NCI-H2171 (cell line): ENCODE measurements at places on chromosomes 7 and 10.

DNA sequence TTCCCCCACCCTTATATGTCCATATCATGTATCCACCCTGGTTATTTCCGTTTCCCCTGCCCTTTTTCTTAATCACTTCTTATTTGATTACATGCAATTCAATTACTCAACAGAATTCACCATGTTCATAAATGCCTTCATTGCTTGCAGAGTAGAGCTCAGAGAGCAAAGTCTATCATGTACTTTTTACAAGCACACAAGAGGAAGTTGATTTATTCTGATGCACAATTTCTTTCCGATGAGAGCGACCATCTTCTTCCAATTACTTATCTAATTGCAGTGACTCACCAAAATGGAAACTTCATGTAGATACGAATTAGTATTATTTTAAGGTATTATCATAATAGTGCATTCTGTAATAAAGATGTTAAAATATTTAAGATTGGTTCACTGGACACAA, 430.5 kb upstream of the KLF6 start:
- no peak for DNase-seq

DNA sequence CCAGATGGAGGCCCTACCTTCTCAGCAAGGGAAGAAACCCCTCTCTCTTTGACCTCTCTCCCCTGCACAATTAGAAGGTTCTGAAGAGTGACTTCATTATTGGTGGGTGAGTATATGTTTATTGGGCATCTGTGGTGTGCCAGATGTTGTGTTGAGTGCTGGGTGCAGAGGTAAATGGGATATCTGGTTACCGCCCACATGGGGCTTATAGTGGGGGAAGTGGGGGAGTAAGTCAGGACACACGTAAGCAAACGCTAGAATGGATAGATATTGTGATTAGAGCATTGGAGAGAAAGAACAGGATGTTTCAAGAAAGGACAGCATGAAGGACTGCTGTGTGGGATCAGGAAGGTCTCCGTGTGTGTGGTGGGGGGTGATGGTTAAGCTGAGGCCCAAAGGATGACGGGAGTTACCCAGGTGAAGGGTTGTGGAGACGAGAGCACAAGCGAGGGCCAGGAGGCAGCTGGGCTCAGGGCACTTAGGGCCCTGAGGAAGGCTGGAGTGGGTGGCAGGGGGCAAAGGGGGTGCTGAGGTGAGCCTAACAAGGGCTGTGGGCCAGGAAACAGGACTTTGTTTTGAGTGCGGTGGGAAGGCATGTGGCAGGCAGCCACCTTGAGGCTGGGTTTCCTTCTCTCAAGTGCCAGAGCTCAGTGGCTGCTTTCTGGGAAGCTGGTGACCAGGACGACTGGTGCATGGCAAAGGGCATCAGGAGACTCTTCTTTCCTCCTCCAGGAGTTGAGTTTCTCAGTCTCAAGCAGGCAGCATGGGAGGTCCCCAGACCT, 299.9 kb downstream of the RPS24 start:
- peak; percentile 37 for DNase-seq

DNA sequence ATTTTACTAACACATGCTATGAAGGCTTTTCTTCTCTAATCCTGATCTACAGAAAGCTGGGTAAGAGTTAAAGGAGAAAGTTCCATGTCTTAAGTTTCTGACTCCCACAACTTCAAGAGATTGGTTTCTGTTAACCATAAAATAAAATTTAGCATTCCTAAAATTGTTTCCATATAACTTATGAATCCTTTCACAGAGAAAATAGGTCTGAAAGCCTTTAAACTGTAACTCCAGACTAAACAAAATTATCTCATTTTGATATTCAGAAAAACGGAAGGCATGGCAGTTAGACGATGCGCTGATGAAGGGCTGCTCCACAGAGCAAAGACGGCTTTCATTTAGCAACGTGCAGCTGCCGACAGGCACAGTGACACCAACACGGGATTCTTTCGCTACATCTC, 133.3 kb downstream of the SLC25A13 start:
- no peak for DNase-seq

DNA sequence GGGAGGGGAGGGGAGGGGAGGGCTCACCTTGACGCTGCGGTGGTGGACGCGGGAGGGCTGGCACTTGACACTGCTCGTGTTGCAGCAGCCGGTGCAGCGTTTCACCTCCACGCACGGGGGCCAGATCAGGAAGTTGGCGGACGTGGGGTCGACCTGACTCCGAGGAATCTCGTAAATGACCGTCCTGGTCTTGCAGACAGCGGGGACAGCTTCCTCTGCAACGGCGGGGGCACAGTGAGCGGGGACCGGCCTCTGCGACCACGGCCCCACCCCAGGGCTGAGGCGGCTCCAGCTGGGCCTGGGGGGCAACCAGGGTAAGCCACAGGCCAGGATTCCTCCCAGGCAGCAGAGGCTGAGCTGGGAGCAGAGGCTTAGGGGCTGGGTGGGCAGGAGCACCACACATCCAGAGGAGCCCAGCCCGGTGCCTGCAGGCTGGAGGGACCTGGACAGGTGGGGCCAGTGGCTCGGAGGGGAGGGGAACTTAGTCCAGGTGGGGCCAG, 8.8 kb downstream of the PDGFA start:
- DNase-seq: no peak

DNA sequence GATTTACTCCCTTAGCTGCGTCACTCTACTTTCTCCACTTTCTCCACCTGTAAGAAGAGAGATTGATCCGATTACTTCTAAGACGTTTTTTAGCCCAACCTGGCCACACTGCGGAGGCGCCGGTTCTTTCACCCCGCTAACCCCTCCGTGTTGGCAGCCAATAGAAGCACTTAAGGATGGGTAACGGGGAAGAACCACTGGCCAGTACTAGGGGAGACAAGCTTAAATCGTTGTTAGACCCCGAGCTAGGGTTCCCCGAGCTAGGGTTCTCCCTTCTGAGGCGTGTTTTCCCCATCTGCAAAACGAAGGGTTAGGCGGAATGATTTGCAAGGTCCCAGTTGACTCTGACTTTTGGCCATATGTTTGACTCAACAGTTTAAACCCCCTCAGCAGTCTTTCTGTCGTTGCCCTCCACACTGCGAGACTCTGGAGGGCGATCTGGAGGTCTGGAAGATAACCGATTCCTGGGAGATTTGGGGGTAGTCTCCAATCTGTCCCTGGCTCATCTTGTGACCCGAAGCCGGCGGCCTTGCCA, 644 bp downstream of the UMAD1 start:
- DNase-seq: no peak

GRCh38 chr7:35846816-35847412, 46.1 kb downstream of the SEPTIN7 start:
- no peak for DNase-seq

- DNase-seq: no peak
These were observed at the start of gene IKZF1 for GRCh38 chr7:50304129-50304910. TSS of gene IKZF1 (plus strand) at chr7:50304716. CDS start at chr7:50319062, 14,346 bp downstream.

DNA sequence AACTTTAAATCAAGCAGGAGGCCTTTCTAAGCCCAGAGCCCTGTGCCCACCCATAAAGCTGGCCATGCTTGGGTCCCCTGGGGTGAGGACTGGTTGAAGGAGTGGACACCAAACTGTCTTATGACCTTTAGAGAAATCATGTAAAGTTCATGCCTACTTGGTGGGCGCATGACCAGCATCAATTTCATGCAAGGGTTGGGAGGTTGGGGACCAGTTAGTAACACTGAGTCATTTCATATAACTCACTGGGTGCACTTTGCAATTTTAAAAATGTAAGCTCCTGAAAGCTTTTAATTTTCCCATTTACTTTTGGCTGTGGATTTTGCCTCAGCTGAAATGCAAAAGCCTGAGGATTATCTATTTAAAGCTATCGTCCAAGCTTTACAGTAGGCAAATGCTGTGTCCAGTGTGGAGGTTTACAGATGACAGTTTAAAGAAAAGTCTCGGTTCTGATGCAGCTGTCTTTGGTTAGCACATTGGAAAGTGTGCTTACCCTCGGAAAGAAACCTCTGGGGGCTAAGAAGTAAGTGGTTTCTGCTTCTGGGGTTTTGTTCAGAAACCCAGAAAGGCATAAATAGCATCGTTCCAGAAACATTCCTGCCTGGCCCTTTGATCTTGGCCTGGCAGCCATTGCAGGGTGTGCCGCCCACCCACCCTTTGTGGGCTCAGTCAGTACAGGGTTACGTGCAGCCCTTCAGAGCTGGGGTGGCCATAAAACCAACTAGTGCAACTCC, 48.8 kb upstream of the CHST15 start:
- no peak for DNase-seq

GRCh38 chr10:24706479-24707118, 17.1 kb downstream of the ARHGAP21 start:
- DNase-seq: no peak

DNA sequence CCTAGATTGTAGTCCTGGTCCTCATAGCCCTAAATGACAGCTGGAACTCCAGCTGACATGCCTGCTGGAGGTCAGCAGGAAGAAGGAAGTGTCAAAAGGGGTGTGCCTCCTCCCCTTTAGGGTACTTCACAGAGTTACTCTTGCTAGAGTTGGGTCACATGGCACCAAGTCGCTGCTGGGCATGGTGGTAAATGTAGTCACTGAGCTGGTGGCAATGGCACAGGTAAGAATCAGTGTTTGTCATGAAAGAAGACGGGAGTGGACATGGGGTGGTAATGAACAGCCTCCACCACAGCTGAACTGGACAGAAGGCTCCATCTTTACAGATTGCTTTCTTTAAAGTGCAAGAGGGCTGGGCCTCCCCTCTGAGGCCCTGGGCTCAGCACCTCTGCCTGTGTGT, 122.3 kb downstream of the ACTR3B start:
- no peak for DNase-seq

GRCh38 chr10:88080213-88080612, 216.8 kb downstream of the PTEN start:
- DNase-seq: no peak

- no peak for DNase-seq
These were observed 14.8 kb upstream of the MKLN1 start for GRCh38 chr7:131312838-131313237.

DNA sequence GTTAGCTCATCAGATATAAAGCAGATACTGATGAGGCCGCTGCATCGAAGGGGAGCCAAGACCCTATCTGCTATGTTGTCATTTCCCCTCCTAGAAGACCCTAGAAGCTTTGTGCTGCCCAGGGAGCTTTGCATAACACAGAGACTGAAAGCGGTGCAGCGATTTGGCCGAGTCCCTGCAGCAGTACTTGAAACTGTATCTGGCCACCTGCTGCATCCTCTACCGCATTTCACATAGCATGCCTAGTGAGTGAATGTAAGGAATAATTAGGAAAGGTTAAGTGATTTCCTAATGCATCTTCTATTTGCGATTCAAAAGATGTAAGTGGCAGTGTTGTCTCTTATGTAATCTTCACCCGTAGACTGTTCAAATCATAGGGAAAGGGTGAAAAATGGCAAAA, 106.7 kb downstream of the LRMDA start:
- no peak for DNase-seq

- peak; percentile 55 for DNase-seq
These were observed 132.8 kb downstream of the TCERG1L start for GRCh38 chr10:131178521-131179331.

DNA sequence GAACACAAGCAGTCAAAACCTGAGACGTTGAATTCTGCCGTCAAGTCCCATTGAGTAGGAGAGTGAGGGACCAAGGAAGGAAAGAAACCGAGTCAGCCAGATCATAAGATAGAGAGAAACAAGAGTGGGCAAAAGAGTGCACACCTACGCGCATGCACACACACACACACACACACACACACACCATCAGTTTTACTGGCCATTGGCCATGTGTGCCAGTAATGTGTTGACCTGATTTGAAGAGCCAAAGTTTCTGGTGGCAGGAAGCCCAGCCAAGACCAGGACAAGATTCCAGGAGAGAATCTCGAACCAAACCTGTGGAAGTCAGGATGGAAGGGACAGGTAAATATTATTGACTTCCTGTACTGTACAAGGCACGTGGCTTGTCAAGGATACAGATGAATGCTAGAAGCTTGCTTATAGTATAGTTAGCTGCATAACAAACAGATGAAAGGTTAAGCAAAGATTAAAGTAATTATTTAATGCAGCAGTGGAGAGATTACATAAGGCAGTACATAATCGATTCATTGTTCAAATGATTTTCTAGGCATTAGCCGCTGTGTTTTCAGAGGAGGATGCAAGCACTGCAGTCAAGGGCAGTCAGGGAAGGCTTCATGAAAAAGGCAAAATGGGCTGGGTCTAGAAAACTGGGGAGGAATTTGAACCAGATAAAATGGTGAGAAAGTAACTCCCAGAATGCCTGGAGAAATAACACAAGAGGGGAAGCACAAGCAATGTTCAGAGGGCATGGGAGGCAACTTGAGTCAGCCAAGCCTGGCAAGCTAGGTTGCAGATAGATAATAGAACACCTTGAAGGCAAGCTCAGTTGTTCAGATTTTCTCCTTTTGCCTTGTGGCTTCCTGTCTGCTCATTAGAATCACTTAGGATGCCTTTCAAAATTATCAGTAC, 2.7 kb upstream of the HYCC1 start:
- DNase-seq: no peak

DNA sequence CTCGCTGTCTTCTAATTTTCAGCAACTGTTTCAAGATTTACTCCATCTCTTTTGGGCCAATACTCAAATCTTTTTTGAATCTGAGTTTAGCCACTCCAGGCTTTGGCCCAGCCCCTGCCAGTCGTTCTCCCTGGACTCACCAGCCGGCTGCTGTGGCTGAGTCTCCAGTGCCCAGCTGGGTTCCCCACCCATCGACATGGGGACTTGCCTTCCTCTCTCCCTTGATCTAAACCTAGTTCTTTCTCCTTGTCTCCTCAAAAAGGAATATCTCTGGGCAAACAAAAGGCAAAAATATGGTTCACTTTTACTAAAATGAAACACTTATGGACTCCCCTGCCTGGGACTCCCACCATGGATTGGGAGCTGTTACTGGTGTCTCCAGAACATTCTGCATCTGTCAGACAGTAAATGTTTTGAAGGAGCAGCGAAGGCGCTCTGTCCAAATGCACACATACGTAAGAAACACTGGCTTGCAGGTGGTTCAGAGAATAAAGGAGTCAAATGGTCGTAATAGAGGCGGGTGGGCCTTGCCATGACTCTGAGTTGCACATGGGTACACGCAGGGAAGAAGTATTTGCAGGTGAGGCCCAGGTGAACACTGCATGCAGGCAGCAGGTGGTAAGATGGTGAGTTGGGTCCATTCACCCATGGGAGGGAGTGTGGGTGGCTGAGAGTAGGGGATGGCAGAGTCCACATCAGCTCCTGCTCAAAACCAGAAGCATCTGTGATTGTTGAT, 35.5 kb upstream of the HABP2 start:
- DNase-seq: no peak

DNA sequence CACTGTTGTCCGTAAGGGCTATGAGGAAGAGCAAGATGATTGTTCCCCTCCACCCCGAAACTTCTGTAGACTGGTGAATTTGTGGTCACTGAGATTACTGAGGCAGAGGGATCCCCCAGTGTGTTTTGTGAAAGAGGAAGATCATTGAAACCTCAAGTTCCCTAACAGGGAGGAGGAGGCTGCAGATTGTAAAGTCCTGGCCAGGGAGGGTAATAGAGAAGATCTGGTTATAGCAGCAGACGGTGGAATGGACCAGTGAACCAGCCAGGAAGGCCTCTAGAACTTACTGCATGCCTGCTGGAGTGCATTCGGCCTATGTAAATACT, 31.1 kb downstream of the LMTK2 start:
- no peak for DNase-seq
